T-helper 2 cell treated with Interferon-gamma antibody and Interleukin-4, amounts not matched to agents 5 μg/mL and 100 μg/mL, for 36 hours (primary cell): ENCODE measurements at places on chromosomes 11 and 22.

GRCh38 chr11:47950396-47950795 is 30.0 kb upstream of the PTPRJ start:
- peak; percentile 30 for DNase-seq

- peak; percentile 28 for DNase-seq
Measured at GRCh38 chr11:122981388-122982264, at the start of gene BSX. Gene BSX, minus strand, starts transcription at chr11:122981834. Its CDS starts 163 bp downstream, at chr11:122981671.

- no peak for DNase-seq
Measured at GRCh38 chr22:50084614-50085021, 608 bp downstream of the MLC1 start.

GRCh38 chr22:50567721-50568252 is 5.1 kb upstream of the SYCE3 start:
- no peak for DNase-seq

DNA sequence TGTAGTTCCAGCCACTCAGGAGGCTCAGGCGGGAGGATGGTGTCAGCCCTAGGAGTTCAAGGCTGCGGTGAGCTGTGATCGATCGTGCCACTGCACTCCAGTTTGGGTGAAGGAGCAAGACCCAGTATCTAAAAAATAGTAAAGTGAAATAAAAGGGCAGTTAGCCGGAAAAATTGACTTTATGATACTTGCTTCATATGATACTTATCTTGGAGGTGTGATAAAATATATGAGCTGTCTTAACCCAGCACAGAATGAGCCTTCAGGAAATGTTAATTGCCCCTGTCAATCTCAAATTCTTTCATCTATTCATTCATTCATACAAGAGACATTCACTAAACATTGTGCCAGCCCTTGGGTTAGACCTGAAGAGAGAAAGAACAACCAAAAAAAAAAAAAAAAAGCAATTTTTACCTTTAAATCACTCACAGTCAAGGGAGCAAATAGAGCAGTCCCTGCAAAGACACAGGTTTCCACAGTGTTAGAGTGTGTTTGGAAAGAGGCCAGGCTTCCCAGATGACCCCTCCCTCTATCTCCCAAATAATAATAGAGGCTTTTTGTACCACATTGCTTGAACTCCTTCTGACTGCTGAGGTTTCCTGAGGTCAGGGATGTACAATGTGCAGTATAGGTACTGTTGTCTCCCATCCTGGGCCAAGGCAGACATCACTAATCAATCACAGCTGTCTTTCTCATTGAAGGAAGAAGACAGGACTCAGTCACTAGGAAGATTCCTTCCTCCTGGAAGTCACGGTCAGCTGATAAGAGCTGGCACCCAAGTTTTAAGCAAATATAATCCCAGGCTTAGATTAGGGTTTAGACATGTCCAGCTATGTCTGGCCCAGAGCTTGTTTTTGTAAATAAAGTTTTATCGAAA is 454.6 kb downstream of the MIAT start:
- DNase-seq: no peak

DNA sequence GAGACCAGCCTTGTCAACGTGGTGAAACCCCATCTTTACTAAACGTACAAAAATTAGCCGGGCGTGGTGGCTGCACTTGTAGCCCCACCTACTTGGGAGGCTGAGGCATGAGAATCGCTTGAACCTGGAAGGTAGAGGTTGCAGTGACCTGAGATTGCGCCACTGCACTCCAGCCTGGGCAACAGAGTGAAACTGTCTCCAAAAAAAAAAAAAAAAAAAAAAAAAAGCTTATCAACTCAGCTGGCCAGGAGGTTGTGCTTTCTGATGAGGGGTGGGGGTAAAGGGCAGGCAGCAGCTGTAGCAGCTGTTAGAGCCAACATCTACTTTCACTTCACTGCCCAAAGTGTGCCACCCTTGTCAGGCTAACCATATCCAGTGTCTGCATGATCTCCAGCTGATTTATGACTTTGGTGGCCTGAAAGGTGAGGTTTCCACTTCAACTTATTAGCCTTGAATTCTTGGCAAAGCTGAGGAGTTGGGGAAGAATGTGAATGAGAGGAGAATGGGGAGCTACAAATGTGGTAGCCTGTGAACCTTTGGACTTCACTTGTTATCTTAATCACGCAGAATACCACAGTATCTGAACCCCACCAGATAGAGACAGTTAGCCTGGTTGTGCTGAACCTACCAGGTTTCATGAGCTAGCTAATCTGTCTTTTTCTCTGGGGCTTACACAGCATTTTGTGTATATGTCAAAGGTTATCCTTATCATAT is 19.6 kb downstream of the RNF121 start:
- DNase-seq: no peak

GRCh38 chr22:45575607-45576272 is 73.1 kb downstream of the FBLN1 start:
- no peak for DNase-seq

GRCh38 chr11:120135838-120136237 is 2.1 kb downstream of the TRIM29 start:
- DNase-seq: no peak

GRCh38 chr11:126189109-126189929 is 22.1 kb downstream of the RPUSD4 start:
- DNase-seq: no peak

- no peak for DNase-seq
Measured at GRCh38 chr11:3230636-3231549, 1.3 kb downstream of the MRGPRE start.

- no peak for DNase-seq
Measured at GRCh38 chr11:123587044-123587443, 67.4 kb downstream of the SCN3B start.

- no peak for DNase-seq
Measured at GRCh38 chr11:113618360-113618759, 87.7 kb downstream of the TMPRSS5 start.

GRCh38 chr11:96554236-96554820 is 164.5 kb downstream of the JRKL start:
- DNase-seq: no peak
